ENCODE measurements at places on chromosomes 7 and 10.
A peak's percentile ranks its signal among the peaks of the same experiment; 100 is the strongest.

- peaks cover 5% of the 10 kb centered on the region for H3K36me3 ChIP-seq
- H3K27me3 ChIP-seq: no peaks in the 10 kb centered on the region
- H3K27ac ChIP-seq: no peak overlapping the region
- DNase-seq: no peak
- H3K4me3 ChIP-seq: no peak overlapping the region
These were observed 25.0 kb downstream of the ZFAND2A start for GRCh38 chr7:1134951-1135350.

- H3K4me3 ChIP-seq: no peak overlapping the region
- DNase-seq: no peak
- H3K27me3 ChIP-seq: peaks cover 54% of the 10 kb centered on the region
- no peak overlapping the region for H3K27ac ChIP-seq
- H3K36me3 ChIP-seq: no peaks in the 10 kb centered on the region
- no peaks in the 10 kb centered on the region for H3K4me1 ChIP-seq
These were observed 43.0 kb downstream of the TMEM130 start for GRCh38 chr7:98826811-98827231.

DNA sequence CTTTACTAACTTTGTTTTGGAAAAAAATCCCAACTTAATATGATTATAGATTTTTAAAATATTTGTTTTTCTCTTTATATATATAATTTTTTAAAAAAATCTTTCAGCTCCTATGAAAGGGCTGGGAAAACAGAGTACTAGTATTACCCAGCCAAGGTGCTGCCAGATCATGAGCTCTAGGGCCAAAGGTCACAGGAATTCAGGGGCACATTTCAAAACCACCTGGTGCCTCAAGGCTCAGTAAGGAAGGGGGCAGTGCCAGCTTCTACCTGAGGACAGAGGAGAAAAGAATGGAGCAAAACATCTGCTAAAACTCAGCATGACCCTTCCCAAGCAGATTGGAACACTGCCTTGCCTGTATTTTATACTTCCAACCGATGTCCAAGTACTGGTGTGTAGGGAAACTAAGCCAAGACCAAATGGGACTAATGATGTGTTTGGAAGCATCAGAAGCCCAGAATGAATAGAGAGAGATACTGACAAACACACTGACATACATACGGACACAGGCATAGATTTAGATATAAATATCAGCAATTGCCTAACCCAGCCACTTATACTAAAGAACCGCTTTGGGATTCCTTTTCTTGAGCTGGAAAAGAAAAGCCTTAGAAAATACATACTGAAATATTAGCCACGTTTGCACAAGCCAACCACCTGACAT, 667.3 kb downstream of the PARD3 start:
- H3K36me3 ChIP-seq: no peaks in the 10 kb centered on the region
- H3K4me3 ChIP-seq: no peak overlapping the region
- no peak overlapping the region for H3K27ac ChIP-seq
- no peaks in the 10 kb centered on the region for H3K4me1 ChIP-seq
- DNase-seq: no peak

GRCh38 chr10:124000792-124001201, 92.6 kb downstream of the CHST15 start:
- DNase-seq: no peak
- no peak overlapping the region for H3K27ac ChIP-seq
- no peak overlapping the region for H3K4me3 ChIP-seq
- H3K4me1 ChIP-seq: no peaks in the 10 kb centered on the region

- H3K4me3 ChIP-seq: peak overlapping the region; percentile 60
- peaks cover 35% of the 10 kb centered on the region for H3K4me1 ChIP-seq
- DNase-seq: peak; percentile 27
- H3K27ac ChIP-seq: peak overlapping the region; percentile 84
- no peaks in the 10 kb centered on the region for H3K27me3 ChIP-seq
These were observed 34.0 kb upstream of the DLD start for GRCh38 chr7:107856806-107857540.

- no peak for DNase-seq
- H3K4me1 ChIP-seq: peaks cover 43% of the 10 kb centered on the region
- H3K36me3 ChIP-seq: peaks cover 17% of the 10 kb centered on the region
- no peaks in the 10 kb centered on the region for H3K27me3 ChIP-seq
- H3K4me3 ChIP-seq: peak overlapping the region; percentile 91
- no peak overlapping the region for H3K27ac ChIP-seq
These were observed 2.7 kb downstream of the CUL1 start for GRCh38 chr7:148701414-148701813.

- no peaks in the 10 kb centered on the region for H3K27me3 ChIP-seq
- no peak for DNase-seq
- no peak overlapping the region for H3K4me3 ChIP-seq
These were observed 470.1 kb upstream of the TEX47 start for GRCh38 chr7:89265631-89266030.

DNA sequence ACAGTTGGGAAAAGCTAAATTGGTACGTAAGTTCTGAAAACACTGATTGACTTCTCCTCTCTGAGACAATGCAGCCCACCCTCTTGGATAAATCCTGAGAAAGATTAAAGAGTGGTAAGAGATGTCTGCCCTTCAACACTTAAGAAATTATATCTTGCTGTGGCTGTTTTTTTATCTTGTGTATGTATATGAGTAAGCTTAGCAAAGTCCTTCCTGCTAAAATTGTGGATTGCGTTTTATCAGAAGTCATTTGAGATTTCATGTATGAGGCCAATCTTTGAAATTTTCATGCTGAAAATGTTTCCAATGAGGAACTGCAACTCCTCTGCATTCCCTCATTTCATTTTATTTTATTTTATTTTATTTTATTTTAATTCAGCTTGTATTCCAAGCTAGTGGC, 106.2 kb upstream of the INHBA start:
- H3K4me1 ChIP-seq: no peaks in the 10 kb centered on the region
- no peak overlapping the region for H3K27ac ChIP-seq

GRCh38 chr7:142788303-142789289, 17.8 kb downstream of the PRSS2 start:
- no peaks in the 10 kb centered on the region for H3K27me3 ChIP-seq
- peak overlapping the region; percentile 99 for H3K27ac ChIP-seq
- H3K36me3 ChIP-seq: peaks cover 85% of the 10 kb centered on the region
- H3K4me1 ChIP-seq: peaks cover 33% of the 10 kb centered on the region

- H3K36me3 ChIP-seq: peaks cover 7% of the 10 kb centered on the region
- H3K4me1 ChIP-seq: peaks cover 9% of the 10 kb centered on the region
- H3K27me3 ChIP-seq: no peaks in the 10 kb centered on the region
These were observed 66.0 kb downstream of the CHCHD3 start for GRCh38 chr7:133015888-133016287.

- no peak overlapping the region for H3K4me3 ChIP-seq
- no peaks in the 10 kb centered on the region for H3K27me3 ChIP-seq
- H3K4me1 ChIP-seq: peaks cover 14% of the 10 kb centered on the region
- no peak overlapping the region for H3K27ac ChIP-seq
These were observed 265.1 kb upstream of the ZNF32 start for GRCh38 chr10:43913676-43914235.

DNA sequence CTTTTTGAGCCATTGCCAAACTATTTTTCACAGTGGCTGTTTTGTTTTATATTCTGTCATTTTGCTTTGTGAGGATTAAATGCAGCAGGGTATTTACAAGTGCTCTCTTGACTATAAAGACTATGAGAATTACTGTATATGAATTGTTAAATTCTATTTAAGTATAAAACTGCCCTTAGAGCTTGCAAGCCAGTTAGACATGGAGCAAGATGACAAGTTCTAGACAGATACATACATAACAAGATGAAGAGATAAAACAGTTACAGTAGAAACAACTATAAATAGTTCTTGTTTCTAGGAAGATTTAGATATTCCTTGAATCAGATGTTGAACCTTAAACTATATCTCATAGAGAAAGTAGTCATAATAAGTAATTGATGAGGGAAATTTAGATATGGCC, 60.6 kb downstream of the DNAH11 start:
- peaks cover 47% of the 10 kb centered on the region for H3K27me3 ChIP-seq
- no peaks in the 10 kb centered on the region for H3K36me3 ChIP-seq
- H3K27ac ChIP-seq: no peak overlapping the region
- peaks cover 4% of the 10 kb centered on the region for H3K4me1 ChIP-seq

DNA sequence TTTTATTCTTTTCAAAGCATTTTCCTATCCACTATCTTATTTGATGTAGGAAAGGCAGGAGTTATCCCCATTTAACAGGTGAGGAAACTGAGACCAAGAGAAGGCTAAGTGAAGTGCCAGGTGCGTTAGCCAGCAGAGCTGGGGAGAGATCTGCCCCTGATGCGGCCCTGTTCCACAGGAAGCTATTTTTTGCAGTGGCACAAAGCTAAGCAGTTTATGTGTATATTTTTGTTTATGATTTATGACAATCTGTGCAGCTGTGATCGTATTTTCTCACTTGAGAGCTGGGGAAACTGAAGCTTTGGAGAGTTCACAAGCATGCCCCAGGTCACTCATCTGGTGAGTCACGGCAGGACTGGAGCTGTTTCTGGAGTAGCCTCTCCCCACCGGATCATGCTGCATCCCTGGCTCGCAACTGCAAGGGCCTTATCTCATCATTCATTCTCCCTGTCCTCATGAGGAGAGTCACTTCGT, 38.8 kb downstream of the SLC29A3 start:
- no peak overlapping the region for H3K27ac ChIP-seq
- H3K27me3 ChIP-seq: no peaks in the 10 kb centered on the region
- no peaks in the 10 kb centered on the region for H3K4me1 ChIP-seq
- H3K36me3 ChIP-seq: peaks cover 19% of the 10 kb centered on the region

DNA sequence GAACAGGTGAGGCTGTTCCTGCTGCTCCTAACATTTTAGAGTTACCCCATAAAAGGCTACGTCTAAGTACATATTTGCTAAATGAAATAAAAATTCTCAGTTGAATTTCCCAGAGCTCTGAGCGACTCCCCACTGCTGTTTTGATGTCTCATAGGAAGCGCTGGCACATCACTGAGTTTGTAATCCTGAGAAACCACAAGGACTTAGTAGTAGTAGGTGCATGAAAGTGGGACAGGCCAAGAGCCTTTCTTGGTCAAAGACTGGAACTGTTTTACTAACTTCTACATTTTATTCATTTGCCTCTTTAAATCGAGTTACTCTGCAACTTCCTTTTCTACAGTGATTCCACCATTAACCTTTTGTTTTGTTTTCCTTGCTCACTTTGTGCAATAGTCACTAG, 85.9 kb downstream of the XPNPEP1 start:
- H3K4me1 ChIP-seq: no peaks in the 10 kb centered on the region
- H3K27ac ChIP-seq: no peak overlapping the region
- peaks cover 3% of the 10 kb centered on the region for H3K36me3 ChIP-seq
- no peak for DNase-seq
- H3K27me3 ChIP-seq: peaks cover 42% of the 10 kb centered on the region

DNA sequence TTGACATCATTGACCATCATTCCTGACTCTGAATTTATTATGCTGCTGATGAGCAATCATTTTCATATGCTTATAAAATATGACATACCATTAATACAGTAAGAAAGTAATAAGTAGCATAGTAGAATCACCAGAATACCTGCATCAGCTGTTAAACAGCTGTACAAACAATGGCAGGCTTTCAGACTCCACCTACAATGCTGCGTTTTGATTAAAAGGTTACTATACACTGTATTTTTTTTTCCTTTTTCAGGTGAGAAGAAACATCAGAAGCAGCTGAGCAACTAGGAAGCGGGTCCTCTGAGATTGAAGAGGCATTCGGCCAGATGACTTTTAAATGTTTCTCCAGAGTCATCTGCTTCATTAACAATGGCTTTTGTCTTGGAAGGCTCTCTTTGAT, 7.1 kb downstream of the ASNS start:
- H3K4me1 ChIP-seq: no peaks in the 10 kb centered on the region
- H3K27ac ChIP-seq: no peak overlapping the region
- H3K27me3 ChIP-seq: no peaks in the 10 kb centered on the region
- no peak for DNase-seq

DNA sequence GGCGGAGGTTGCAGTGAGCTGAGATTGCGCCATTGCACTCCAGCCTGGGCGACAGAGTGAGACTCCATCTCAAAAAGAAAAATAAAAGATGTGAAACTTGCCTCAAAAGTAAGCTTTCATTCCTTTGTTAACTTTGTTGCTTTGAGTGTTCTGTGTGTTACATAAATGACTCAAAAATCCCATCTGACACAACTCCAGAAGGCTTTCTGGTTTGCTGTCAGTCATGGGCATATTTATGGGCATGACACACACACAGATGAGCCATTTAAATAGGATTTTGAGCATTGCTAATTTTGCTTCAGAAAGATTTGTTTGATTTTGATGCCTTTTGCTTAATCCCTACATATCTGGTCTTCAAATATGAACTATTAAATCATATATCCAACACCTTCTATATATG, 82.6 kb downstream of the CACNB2 start:
- H3K4me1 ChIP-seq: no peaks in the 10 kb centered on the region
- H3K36me3 ChIP-seq: no peaks in the 10 kb centered on the region
- no peak overlapping the region for H3K27ac ChIP-seq

DNA sequence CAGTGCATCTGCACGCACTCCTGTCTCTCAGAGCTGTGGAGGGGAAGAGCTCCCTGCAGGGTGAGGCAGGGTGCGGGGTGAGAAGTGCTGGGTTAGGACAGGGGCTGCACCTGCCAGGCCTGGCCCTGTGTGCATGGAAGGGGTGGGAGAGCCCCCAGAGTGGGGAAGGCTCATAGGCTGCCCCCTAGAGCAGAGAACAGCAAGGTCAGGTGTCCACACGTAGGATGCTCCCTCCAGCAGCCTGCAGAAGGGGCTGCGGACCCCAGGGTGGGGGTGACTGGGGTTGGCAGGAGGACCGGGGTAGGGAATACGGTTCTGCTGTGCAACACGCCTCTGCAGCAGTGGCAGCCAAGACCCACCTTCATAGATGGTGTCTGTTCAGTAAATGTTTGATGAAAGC, 208.6 kb downstream of the PTPRN2 start:
- H3K36me3 ChIP-seq: peaks cover 9% of the 10 kb centered on the region
- DNase-seq: no peak
- H3K27ac ChIP-seq: no peak overlapping the region
- H3K4me1 ChIP-seq: no peaks in the 10 kb centered on the region
- H3K4me3 ChIP-seq: no peak overlapping the region

Measured in effector memory CD8-positive, alpha-beta T cell (primary cell).